ENCODE measurements at places on chromosomes 12 and 14.
A peak's percentile ranks its signal among the peaks of the same experiment; 100 is the strongest.

DNA sequence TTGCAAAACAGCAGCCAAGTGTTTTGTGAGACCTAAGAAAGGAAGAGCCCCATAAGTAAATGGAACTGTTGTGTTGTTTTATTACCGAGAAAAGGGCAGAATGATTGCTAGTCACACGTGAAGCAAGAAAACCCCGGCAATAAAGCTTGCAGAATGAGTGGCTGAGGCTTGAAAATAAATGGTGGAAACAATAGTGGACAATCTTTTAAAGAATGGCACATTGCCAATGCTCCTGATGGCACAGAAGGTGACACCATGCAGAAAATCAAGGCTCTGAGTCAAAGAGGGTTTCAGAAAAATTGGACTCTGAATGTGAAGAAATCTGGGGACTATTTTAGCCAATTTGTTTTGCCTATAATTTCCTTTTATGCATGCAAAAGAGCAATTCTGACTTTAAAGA, 4.0 kb upstream of the AQP2 start:
- DNase-seq = no peak

DNA sequence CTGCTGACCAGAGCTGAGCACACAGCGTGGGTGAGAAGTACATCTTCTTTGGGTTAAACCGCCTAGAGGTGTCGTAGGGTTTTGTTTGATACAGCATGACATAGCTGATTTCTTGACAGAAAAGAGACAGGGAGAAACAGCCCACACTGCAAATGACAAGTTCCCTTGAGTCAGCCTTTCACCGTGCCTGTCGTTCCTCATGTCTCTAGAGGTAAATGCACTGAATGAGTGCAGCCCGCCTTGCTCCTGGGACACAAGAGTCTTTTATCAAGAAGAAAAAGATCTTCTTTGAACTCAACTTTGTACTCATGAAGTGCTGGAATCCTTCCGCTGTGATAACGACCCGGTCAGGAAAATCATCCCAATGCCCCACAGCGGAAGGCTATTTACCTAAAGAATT, 77.6 kb downstream of the TMEM132D start:
- DNase-seq = no peak

DNA sequence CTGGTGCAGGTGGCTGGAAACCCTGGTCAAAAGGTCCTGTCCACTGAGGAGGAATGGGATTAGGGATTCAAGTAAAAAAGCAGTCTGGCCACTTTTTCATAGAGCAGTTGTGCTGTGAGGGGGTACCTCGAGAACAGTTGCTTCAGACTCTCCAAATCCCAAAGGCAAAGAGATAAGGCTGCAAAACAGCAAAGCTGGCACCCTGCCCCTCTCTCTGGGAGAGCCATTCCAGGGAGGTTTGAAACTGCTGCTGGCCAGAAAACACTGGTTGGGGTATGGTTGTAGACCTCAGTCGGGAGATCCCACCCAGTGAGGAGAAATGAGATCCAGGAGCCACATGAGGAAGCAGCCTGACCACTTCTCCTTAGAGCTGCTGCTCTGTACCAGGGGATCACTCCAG, 137.3 kb downstream of the CEP83 start:
- no peak for DNase-seq

DNA sequence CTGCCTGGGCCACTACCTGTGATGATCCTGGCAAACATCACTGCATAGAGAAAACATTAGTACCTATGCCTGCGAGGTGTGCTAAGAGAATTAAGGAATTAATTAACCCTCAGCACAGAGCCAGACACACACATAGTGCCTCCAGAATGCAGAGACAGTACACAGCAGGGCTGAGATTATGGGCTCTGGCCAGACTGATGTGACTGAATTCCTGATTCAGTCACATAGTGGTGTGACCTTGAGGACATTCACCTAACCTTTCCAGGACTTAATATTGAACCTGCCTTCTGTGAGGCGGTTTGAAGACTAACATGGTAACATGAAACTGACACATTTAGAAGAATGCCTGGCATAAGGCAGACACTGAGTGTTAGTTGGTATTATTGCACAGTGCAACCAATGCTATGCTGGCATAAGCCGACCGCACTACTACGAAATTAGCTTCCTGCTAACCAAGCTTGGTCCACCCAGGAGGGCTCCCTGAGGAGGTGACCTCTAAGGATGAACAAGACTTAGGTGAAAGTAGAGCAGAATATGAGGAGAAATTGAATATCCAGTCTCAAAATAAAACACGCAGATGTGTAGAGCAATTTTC, 32.0 kb upstream of the SELPLG start:
- no peak for DNase-seq

DNA sequence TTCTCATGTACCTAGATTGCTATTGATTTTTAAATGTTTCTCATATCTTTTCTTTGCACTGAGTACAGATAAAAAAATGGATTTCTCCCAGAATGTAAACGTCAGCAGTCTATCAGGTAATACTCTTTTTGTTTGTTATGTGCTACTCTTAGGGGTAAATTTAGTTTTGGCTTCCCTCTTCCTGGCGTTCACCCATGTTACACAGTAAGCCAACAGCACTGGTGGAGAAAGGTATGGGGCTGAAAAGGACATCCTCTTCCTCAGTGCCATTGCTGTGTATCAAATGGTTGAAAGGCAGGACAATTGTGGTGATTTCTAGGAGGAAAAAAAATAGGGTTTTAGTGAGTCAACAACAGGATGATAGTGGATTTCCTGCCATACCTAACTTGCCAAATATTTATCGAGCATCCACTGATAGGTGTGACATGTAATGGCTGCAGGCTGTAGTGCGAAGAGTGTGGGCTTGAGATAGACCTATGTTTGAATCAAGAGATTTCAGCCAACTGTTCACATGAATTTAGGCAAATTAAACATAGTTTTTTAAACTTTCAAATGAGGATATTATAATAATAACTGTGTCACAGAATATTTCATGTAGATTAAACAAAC, 7.5 kb downstream of the KLRF2 start:
- no peak for DNase-seq

DNA sequence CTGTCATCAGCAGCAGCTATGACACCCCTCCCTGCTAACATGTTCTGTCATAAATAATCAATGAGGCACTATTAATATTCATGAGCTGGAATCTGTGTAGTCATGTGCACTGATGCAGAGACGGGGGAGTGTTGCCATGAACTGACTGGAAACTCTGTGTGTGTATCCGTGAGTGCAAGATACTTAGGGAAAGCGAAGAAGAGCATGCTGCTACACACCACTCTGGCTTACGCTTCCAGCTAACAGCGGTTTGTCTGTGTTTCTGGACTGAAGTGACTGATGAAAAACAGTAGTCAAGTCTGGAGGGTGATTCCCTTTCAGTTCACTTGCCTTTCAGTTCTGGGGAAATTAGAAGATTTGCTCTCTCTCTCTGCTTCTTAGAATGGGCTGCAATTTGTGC, 249.4 kb downstream of the PDZRN4 start:
- no peak for DNase-seq

DNA sequence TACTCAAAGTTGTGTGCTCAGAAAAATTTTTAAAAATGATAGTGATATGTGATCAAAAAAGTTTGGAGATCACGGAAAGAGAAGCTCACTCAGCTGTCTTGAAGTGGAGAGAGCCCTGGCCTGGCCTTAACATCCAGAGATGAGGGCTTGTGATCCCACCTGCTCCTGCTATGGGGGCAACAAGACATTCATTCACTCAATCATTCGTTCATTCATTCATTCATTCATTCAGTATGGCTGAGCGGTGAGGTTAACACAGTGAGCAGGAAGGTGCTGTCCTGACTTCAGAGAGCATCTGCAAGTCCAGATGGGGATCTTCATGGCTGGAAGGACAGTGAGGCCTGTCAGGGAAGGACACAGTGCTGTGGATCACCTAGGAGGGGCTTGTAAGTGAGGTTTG, 112.3 kb downstream of the SLC25A47 start:
- no peak for DNase-seq

DNA sequence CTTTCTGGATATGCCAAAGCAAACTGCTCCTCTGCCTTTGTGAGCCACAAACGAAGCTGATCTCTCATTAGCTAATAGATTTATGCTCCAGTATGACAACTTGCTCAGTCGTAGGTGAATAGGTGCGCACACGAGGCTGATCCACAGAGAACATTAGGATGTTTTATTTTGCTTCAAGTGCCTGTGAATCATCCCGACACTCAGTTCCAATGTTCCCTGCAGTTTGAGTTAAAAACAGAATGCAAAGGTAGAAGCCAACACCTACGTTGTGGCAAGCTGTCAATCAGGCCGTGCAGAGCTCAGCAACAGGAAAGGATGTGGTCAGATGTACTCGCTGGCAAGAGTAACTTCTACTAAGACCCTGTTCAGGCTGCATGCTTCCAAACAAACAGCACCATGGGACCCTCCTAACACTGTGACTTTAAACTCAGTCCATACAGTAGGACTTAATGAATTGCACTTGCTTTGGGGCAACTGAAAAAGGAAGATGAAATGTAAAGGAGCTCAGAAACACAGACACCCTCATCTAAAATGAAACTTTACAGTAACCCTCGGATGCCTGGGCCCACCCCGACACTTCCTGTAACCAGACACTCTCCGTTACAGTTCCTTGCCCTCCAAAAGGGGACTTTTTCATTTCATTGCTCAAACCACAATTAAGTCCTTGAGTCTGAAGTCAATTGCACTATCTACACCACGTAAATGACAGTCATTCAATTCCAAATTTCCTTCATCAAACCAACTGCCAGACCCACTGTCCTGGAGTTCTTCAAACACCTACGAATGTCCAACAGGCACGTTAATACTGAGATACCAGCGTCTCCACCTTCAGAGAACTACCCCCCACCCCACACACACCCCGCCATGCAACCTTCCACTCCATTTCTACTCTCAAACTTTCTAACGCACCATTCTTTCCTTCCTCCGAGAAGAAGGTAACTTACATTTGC, 1.6 kb downstream of the CCDC88C start:
- peak; percentile 68 for DNase-seq

- no peak for DNase-seq
Measured at GRCh38 chr12:17975763-17976162, 114.2 kb downstream of the RERGL start.

Data from activated naive CD8-positive, alpha-beta T cell treated with anti-CD3 and anti-CD28 coated beads, Interleukin-2, amount 50 U/mL, for 24 hours (primary cell).